ENCODE measurements at places on chromosomes 1 and 21.

DNA sequence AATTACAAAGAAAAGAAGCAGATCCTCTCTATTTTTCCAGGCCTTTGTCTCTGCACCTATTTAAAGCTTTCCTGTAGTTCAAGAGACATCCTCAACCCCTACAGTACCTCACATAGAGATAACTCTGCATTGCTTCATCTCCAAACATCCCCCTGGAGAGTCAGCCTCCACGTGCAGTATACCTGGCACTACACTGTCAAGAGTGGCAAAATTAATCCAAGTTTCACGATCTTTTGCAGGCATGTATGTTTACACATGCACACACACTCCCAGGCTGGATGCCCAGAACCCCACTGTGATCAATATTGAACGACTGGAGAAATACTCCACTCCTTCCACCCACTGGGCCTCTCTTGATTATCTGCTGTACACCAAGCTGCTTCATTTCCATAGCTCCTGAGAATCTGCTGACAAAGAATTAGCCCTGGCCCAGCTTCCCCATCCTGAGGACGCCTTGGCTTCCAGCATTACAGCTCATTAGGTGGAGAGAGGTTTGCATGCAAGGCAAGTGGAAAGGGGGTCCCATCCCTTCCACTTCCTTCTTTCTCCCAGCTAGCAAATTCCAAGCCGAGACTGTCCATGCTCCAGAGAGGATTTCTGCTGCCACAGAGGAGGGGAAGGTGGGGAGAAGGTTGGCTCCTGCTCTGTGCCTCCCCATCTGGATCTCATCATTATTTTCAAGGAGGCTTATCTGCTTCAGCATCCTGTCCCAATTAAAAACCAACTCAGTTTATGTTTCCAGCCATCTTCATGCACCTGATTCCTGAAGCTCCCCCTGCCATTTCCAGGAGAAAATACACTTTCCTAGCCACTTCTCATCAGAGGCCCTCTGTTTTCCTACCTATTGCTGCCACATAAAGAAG lies 66.5 kb upstream of the GOLT1A start:
- H3K4me3 ChIP-seq, result no peak overlapping the region
- DNase-seq, result no peak
- peak overlapping the region; percentile 66 for H3K27ac ChIP-seq
- H3K4me1 ChIP-seq, result peaks cover 56% of the 10 kb centered on the region

GRCh38 chr1:27372808-27373690 lies 1.6 kb downstream of the FCN3 start:
- H3K4me1 ChIP-seq, result no peaks in the 10 kb centered on the region
- H3K27me3 ChIP-seq, result no peaks in the 10 kb centered on the region
- no peaks in the 10 kb centered on the region for H3K36me3 ChIP-seq
- H3K4me3 ChIP-seq, result no peak overlapping the region

DNA sequence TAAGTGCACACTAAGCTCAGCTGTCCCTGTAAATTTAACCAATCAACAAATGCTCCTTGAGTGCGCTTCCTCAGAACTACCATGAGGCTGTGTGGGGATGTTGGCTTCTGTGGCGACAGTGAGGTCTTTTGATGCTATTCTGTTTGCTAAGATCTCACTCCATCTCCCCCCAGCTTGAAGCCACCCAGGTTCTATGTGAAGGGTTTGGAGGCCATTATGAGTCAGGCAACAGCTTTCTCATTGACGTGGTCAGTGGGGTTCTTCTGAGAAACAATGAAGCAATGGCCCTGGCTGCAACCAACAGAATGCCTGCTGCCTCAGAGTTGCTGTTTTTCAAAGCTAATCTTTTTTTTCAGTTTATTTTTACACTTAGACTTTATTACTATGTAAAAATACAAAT lies 205.5 kb downstream of the PTBP2 start:
- H3K4me1 ChIP-seq, result no peaks in the 10 kb centered on the region
- no peaks in the 10 kb centered on the region for H3K27me3 ChIP-seq
- no peak for DNase-seq
- no peaks in the 10 kb centered on the region for H3K36me3 ChIP-seq
- H3K4me3 ChIP-seq, result no peak overlapping the region

GRCh38 chr1:22457836-22458235 lies 6.2 kb downstream of the ZBTB40 start:
- no peak for DNase-seq
- H3K27me3 ChIP-seq, result no peaks in the 10 kb centered on the region
- H3K36me3 ChIP-seq, result no peaks in the 10 kb centered on the region
- no peak overlapping the region for H3K4me3 ChIP-seq

GRCh38 chr1:225253173-225253572 lies 174.7 kb downstream of the LBR start:
- H3K36me3 ChIP-seq, result no peaks in the 10 kb centered on the region
- no peak for DNase-seq
- no peaks in the 10 kb centered on the region for H3K27me3 ChIP-seq
- H3K27ac ChIP-seq, result no peak overlapping the region
- no peak overlapping the region for H3K4me3 ChIP-seq
- H3K4me1 ChIP-seq, result no peaks in the 10 kb centered on the region

GRCh38 chr1:185767508-185768120 lies 33.4 kb downstream of the HMCN1 start:
- no peak for DNase-seq
- no peak overlapping the region for H3K27ac ChIP-seq
- H3K4me1 ChIP-seq, result no peaks in the 10 kb centered on the region
- no peak overlapping the region for H3K4me3 ChIP-seq
- no peaks in the 10 kb centered on the region for H3K27me3 ChIP-seq

DNA sequence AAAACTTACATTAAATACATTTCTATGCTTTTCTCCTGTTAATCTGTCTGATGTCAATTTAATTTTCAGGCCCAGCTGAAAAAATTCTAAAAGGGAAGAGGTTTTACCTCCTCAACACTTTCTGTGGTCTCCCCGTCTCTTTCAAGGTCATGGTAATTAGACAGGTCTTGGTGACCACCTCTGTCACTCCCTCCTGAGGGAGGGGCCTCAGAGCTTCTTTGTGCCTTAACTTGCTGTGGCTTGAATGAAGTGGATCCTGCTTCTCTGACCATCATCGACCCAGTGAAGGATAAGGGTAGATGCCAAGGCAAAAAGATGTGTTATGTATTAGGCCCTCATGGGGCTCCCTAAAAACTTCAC lies 40.8 kb upstream of the OSBPL9 start:
- H3K4me3 ChIP-seq, result no peak overlapping the region
- H3K4me1 ChIP-seq, result no peaks in the 10 kb centered on the region
- DNase-seq, result no peak

GRCh38 chr1:183831311-183831710 lies 26.4 kb downstream of the RGL1 start:
- no peaks in the 10 kb centered on the region for H3K4me1 ChIP-seq
- DNase-seq, result no peak
- H3K27me3 ChIP-seq, result no peaks in the 10 kb centered on the region

DNA sequence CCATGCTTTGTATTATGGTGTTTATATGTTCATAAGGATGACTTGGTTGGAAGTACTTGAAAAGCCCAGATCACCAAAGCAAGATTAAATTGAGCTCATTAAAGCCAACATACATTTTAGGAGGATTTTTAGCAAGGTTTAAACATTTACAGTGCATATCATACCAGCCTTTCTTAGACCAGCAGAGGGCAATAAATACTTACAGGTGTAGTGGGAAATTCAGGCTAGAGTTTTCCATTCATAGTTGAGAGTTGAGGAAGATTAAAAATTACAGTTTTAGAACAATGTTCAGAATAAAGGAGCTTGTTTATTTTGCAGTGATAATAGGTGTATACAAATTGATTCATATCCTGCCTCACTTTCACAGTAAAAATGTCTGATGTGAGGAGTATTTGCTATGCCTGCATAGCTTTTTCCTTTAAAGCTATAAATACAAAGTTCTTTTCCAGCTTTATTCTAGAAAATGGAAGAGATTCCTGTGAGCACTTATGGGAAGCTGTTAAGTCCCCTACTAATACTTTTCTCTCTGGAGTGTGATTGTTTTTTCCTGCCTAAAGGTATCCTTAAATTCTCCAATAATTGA lies 35.3 kb downstream of the DTL start:
- no peaks in the 10 kb centered on the region for H3K36me3 ChIP-seq
- no peak overlapping the region for H3K27ac ChIP-seq
- DNase-seq, result peak; percentile 73
- H3K4me3 ChIP-seq, result no peak overlapping the region

- H3K4me3 ChIP-seq, result no peak overlapping the region
- H3K4me1 ChIP-seq, result no peaks in the 10 kb centered on the region
- H3K27ac ChIP-seq, result peak overlapping the region; percentile 6
- no peaks in the 10 kb centered on the region for H3K27me3 ChIP-seq
Measured at GRCh38 chr1:90175490-90176167, 180.7 kb downstream of the ZNF326 start.

- peaks cover 23% of the 10 kb centered on the region for H3K4me1 ChIP-seq
- no peak for DNase-seq
- H3K36me3 ChIP-seq, result no peaks in the 10 kb centered on the region
- peak overlapping the region; percentile 66 for H3K27ac ChIP-seq
- H3K4me3 ChIP-seq, result no peak overlapping the region
- H3K27me3 ChIP-seq, result no peaks in the 10 kb centered on the region
Measured at GRCh38 chr1:8394456-8395321, 76.8 kb downstream of the SLC45A1 start.

- no peak overlapping the region for H3K4me3 ChIP-seq
- DNase-seq, result no peak
- H3K27me3 ChIP-seq, result no peaks in the 10 kb centered on the region
- no peak overlapping the region for H3K27ac ChIP-seq
Measured at GRCh38 chr1:150760013-150760412, 5.6 kb downstream of the CTSS start.

All from hepatocyte (in vitro differentiated cells).